Left kidney (tissue), 8 donors: ENCODE measurements at places on chromosomes 2 and 18.

DNA sequence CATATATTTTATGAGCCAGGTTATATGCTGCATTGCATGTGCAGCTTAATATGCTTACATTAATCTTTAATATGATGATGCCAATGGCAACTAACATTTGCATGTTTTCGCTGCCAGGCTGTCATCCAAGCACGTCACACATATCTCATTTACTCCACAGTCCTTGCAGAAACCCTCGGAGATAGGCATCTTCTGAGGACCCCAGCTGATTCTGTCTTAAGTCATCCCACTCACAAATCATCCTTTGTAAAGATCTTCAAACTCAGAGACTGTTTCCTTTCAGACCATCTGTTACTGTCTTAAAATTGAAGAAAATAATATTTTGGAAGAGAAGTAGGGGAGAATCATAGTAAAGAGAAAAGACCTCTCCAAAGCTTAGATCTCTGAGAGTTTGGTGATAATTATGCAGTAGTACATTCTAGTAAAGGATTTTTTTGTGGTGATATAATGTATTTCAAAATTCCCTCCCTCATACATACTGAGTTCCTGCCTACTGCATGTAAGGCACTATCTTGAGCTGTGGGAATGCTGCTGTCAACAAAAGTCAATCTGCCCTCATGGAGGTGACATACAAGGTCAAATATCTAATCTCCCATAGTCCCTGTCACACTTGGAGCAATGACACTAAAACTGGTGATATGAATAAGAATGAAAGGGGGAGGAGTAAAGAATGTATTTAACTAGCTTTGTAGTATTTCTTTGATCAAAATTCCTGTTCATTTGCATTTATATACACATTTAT lies 11.0 kb downstream of the ITGA4 start:
- no peak for DNase-seq

DNA sequence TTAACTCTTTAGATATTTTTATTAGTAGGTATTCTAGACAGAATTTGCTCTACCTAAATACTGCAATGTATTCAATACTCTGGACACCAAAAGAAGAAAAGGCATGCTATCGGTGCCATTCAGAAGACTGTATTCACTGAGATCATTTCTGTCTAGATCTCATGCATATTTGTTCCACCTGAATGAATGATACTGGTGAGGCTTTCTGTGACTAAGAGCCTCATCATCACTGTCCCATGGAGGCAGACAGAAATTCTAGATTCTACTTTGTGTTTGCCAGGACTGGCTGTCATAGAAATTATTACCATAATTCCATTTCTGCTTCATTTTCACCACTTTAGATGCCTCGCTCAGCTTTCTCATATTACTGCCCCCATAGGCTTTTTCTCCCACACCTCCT lies 340.7 kb downstream of the MBD2 start:
- no peak for DNase-seq

DNA sequence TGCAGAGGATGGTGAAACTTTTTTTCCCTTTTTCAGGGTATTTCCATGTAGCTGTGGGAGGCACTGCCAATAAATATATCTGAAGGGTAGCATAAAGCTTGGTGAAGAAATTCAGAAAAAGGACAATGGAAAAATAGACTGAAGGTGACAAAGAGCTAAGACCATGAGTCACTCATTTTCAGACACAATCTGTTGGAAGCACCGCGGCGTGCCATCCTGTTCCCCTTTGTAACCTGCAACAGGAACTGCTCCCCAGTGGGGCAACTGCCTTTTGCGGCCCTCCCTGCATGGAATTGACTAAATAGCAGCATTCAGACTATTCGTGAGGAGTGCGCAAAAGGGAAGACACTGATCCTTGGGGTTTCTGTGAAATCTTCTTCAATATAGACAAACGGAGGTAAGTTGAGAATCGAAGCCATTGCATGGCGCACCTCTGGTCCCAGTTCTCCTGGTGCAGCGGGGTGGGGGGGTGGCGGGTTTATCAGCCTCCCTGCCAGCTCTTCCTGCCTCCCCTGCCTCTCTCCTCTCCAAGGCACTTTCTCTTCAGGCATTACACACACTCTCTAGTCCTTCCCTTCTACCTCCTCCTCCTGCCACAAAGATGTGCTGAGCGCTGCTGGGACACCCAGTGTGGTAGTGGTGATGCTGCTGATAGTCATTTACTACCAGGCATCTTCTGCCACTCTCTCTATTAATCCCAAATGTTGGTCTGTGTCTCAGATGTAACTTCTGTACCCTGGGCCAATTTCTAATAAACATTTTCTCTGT lies 126.2 kb upstream of the TMEM200C start:
- no peak for DNase-seq

- no peak for DNase-seq
These were observed 34.9 kb downstream of the EN1 start for GRCh38 chr2:118812552-118812951.

DNA sequence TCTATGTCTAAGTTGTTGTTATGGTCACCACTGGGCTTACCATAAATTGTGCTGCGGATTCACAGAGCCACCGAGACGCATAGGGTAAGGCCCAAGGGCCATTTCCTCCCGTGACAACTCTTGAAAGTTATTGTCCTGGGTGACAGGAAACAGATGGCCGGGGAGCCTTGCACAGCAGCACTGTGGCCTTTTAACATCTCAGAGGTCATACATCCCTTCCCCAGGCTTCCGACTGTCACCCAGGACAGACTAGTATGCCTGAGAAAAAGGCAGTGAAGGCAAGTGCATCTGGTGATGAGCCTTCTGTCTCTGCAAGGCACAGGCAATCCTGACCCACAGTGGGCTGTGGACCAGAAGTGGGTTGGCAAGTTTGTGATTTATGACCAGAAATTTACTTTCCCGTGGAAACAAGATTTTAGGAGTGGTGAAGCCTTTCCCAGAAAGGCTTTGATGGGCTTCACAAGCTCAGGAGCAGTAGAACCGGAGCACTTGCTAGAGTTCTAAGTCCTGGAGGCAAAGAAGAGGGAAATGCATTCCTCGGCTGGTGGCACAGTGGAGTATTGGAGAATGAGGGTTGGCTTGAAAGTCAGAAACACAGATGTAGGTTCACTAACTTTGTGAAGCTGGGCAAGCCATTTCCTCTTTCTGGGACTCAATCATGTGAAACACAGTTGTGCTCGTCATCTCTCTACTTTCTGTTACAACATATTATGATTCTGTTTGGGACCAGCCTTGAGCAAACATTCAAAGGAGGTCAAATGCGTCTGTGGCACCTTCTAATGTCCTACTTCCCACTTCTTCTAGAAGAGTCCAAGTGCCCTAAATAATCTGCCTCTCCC lies 2.0 kb upstream of the CAPN14 start:
- no peak for DNase-seq

DNA sequence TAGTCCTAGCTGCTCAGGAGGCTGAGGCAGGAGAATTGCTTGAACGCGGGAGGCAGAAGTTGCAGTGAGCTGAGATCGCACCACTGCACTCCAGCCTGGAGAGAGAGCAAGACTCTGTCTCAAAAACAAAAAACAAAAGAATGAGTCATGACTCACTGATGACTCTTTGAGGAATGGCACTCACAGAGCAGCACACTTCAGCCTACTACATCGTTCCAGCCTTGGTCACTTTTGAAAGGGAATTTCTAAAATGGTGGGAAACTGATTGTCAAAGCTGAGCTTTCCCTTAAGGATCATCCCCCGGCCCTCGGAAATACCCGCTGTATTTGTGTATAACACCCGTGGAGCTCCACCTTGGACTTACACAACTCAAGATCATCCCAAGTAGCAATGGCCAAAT lies 217.3 kb upstream of the HS6ST1 start:
- DNase-seq: no peak

DNA sequence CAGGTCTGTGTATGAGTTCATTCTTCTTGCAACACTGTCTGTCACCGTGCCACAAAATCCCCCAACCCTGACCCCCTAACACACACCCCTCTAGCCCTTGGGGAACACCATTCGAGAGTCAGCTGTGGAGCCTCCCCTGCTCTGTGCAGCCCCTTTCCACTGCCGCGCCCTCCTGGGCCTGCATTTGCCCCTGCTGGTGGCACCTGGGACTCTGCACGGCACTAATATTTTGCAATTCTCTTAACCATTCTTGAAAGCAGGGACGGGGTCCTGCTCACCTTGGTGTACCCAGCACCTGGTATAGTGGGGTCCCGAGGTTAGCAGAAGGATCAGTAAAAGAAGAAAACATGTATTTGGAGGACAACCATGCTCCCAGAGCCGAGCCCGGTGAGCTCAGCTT lies 124.0 kb downstream of the HDAC4 start:
- no peak for DNase-seq

- DNase-seq: no peak
These were observed 164.0 kb downstream of the RDH14 start for GRCh38 chr2:18396329-18397010.

- DNase-seq: no peak
These were observed 451.9 kb downstream of the ARHGAP15 start for GRCh38 chr2:143581134-143581533.

DNA sequence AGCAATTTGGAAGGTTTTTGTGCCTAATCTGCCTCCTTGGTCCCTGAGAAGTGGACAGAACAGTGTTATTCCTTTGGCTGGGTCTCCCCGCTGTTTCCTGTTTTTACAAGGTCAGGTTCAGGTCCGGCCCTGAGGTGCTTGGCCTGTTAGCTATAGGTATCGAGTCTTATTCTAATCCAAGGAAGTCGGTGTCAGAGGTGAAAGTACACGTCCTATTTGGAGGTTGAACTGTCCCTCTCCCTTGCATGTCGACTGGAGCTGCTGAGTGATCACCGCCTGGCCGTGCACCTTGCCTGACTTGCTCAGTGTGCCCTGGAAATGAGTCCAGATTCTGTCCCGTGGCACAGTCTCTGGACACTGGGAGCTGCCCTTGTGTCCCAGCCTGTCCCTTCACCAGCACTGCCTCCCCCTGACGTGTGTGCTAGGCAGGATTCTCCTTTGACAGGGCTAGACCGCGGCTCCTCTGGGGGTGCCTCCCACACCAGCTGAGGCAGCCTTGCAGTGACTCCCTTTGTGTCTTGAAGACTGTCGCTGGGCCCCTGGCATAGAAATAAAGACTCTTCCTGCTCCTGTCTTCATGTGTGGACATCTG lies 65.7 kb upstream of the RBM44 start:
- no peak for DNase-seq

DNA sequence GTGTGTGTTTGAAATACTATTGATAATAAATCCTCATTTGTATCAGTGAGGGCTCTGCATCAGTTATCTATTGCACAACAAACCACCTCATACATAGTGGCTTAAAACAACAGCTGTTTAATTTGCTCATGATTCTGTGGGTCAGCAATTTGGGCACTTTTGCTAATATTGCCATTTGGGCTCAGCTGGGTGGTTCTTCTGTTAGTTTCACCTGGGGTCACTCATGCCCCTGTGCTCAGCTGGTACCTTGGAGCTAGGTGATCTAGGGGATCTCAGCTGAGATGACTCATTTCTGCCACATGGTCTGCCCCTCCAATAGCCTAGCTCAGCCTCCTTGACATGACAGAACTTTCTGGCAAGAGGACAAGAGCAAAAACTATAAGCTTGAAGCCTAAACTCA lies 126.3 kb downstream of the LYPD6B start:
- no peak for DNase-seq

DNA sequence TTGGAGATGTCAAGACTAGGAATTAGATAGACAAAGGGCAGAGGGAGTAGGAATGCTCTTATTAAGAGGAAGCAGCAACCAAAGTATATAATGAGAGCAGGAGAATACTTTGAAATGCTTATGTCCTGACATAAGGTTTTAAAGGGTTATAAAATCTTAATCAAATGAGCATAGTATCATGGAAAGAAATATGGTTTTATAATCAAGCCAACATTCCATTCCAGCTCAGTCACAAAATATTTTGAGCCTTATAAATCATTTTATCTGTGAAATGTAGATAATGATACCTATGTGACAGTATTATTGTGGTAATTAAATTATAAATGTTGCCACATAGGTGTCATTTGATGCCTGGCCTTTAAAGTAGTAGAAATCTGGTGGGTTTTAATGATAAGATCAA lies 17.6 kb downstream of the VSNL1 start:
- DNase-seq: no peak

- DNase-seq: no peak
These were observed 141.6 kb upstream of the GLI2 start for GRCh38 chr2:120593921-120594686.

DNA sequence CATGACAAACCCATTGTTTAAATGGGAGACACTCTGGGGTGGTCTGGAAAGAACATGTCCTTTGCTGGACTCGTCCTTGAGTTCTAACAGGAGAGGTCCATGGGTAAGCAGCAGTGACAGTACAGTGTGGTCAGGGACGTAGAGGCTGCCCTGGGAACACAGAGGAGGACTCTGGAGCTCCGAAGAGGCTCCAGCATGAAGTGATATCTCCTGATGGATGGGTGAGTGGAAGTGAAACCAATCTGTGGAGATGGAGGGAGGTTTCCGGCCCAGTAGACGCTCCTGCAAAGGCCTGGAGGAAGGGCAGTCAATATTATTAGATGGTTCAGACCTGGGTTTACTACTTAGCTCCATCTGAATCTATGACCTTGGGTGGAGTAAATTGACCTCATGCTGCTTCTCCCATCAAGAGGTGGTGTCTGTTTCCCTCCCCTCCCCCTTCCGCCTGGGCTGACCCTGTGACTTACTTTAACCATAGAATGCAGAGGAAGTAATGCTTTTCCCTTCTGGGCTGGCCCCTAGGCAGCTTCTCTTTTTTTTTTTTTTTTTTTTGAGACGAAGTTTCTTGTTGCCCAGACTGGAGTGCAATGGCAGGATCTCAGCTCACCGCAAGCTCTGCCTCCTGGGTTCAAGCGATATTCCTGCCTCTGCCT lies 2.3 kb upstream of the TFCP2L1 start:
- DNase-seq: no peak

DNA sequence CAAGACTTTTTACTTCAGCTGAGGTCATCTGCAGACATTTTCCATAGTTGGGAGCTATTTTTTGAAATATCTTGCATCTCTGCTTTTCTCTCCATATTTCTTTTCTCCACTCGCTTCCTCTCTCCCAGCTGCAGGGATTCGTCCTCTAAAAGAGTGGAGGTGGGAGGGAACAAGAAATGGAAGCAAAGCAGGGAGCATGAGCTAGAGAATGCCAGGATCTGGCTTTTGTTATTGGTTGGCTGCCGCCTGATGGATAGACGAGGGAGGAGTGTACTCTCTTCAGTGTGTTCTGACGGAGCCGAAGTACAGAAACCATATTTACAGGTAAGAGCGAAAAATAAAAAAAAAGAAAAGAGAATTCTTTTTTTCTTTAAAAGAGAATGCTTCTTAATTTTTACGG lies at the start of gene CSRNP3:
Gene CSRNP3, plus strand, starts transcription at position 282 of the 400 bp plus-strand sequence. CDS start 125,368 bp downstream, outside the sequence.
- DNase-seq: peak; percentile 88

- no peak for DNase-seq
These were observed 3.8 kb downstream of the ITGB1BP1 start for GRCh38 chr2:9419541-9419940.

GRCh38 chr2:39411181-39411944 lies 25.7 kb downstream of the MAP4K3 start:
- DNase-seq: no peak

DNA sequence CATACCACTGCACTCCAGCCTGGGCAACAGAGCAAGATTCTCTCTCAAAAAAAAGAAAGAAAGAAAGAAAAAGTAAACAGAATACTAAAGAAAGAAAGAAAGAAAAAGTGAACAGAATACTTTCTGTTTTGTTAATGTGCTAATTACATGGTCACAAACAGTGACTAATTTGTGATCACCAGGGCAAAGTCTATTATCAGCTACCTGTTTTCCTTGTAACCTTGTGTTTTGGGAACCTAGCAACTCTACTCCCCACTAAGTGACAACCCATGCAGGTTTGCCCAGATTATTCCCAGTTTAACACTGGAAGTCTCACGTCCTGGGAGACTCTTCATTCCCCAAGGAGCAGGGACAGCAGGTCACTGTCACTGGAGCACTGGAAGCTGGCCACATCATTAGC lies 16.7 kb upstream of the UGT1A9 start:
- DNase-seq: no peak
